H4 (cell line): ENCODE measurements at places on chromosomes 2 and 18. TPM values are rescaled to one million over a fixed set of nuclear protein-coding genes. Genes with fewer than 3 reads are reported as not detected.

Gene STARD6
- not detected in 2 replicates for total RNA-seq

Gene MOCOS
- total RNA-seq = 18.7 and 19.0 TPM in 2 replicates

Gene HYCC2
- 2.2 and 6.1 TPM in 2 replicates for total RNA-seq

Gene AQP12B
- not detected in 2 replicates for total RNA-seq

Gene NT5C1B
- total RNA-seq = not detected in 2 replicates

Gene KIDINS220
- total RNA-seq = 12.1 and 12.4 TPM in 2 replicates

Gene ACVR1C
- total RNA-seq = 0.06 and 0.50 TPM in 2 replicates

Gene RUFY4
- total RNA-seq = not detected in 2 replicates

Gene CHRNG
- not detected in 2 replicates for total RNA-seq

Gene DHRS9
- total RNA-seq = 0.12 and 0.45 TPM in 2 replicates

DNA sequence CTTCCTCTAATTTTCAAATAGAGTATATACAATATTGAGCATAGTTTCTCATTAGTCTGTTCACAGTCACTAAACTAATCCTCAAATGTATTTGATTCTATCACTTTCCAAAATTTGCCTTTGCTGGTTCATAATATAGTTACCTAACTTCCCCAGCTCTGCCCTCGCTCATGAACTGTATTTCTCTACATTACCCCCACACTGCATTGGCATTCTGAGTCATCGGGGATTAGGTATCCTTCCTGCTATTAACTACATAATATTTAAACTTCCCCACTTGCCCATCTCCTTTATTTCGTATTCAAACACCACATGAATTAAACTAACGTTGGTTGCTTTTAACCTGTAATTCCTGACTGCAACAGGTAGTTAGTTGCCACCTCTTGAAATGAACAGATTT, 14.8 kb upstream of the CLASP1 start:
- DNase-seq = no peak

- DNase-seq = no peak
Measured at GRCh38 chr18:67232406-67232805, 284.1 kb downstream of the DSEL start.

- DNase-seq = no peak
Measured at GRCh38 chr2:112885506-112885902, 25.5 kb upstream of the IL37 start.

DNA sequence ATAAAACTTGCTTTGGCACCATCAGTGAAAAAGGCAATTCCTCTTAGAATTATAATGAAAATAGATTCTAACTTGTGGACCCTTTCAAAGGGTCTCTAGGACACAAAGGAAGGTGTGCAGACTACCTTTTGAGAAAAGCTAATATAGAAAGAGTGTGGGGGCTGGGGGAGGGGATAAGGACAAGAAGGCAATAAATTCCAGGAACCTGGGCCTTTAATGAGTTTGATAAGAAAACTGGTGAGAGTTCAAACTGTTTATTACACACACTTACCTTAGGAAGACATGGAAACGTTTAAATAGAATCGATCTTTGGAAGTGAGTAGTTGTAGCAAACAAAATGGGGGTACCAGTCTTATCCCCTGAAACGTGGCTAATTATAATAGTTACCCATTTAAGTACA, 39.6 kb upstream of the PGAP1 start:
- DNase-seq = no peak

GRCh38 chr2:941871-942270, 8.8 kb upstream of the SNTG2 start:
- DNase-seq = no peak

- peak; percentile 38 for DNase-seq
Measured at GRCh38 chr2:120783371-120783791, 47.7 kb downstream of the GLI2 start.

DNA sequence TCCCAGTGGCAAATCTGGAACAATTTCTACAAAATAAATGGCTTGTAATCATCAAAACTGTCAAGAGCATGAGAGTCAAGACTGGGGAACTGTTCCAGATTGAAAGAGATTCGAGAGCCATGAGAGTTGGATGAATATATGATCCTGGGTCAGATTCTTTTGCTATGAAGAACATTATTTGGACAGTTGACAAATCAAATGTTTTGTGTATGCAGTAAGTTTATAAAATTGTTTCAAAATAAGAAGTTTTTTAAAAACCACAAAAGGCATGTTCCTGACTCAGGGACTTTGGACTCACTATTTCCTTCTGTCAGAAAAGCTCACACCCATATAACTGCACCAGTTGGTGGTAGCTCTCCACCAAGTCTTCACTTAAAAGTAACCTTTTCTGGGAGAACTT, 38.5 kb downstream of the ROCK2 start:
- no peak for DNase-seq

- peak; percentile 65 for DNase-seq
Measured at GRCh38 chr18:11518788-11519685, 90.4 kb upstream of the SLC35G4 start.

- DNase-seq = no peak
Measured at GRCh38 chr2:198297350-198297749, 493.0 kb downstream of the PLCL1 start.

GRCh38 chr2:85259879-85260278, 67.9 kb downstream of the TGOLN2 start:
- no peak for DNase-seq

DNA sequence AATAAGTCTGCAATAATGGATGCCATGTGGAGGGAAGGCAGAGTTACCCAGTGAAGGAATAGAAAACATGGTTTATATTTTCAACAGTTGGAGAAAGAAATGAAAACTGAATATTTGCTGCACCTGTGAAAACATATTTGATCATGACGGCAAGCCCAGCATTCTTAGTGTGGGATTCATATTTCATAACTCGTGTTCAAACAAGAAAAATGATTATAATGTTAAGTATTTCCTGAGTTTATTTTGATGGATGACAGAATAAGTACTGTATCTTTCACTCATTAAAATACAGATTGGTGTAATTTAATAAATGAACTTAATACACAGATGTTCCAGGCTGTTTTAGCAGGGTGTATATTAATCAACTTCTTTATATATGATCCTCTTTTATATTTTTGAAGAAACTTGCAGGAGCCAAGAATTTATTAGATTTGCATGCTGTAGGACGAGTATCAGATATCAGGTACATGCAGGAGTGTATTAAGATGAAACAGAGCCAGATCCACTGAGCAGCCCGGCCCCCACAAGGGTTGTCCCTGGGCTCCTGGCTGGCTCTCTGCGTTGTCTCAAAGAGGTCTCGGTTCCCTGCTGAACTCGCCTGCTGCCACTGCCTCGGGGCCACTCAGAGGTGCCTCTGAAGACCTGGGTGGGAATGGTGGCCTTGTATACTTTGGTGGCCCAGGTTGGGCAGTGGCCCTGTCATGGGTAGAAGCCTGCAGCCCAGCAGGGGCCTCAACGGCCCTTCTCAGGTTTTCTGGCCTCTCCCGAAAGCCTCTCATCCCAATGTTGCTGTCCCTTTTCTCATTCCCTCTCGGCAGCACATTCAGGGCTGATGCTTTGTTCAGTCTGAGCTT, 95.0 kb upstream of the LDAH start:
- DNase-seq = no peak

DNA sequence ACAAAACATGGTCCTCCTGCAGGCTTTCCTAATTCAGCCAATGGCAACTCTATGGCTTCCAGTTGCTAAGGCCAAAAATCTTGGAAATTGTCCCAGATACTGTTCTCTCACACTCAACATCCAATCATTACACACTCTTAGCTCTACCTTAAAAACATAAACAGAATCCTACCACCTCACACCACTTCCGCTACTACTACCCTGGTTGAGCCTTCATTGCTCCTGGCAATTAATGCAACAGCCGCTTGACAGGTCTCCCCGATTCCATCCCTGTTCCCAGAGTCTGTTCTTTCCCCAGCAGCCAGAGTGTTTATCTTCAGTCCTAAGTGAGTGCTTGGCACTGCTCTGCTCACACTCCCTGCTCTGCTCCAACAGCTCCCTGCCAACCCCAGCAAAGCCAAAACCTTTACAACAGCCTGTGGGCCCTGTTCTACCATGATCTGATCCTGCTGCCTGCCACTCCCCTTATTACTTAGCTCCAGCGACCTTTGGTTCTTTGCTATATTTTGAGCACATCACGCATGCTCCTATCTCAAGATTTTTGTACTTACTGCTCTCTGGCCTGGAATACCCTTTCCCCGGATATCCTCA, 67.5 kb upstream of the AMMECR1L start:
- DNase-seq = no peak

GRCh38 chr2:228655331-228655730, 473.8 kb upstream of the SPHKAP start:
- DNase-seq = no peak

DNA sequence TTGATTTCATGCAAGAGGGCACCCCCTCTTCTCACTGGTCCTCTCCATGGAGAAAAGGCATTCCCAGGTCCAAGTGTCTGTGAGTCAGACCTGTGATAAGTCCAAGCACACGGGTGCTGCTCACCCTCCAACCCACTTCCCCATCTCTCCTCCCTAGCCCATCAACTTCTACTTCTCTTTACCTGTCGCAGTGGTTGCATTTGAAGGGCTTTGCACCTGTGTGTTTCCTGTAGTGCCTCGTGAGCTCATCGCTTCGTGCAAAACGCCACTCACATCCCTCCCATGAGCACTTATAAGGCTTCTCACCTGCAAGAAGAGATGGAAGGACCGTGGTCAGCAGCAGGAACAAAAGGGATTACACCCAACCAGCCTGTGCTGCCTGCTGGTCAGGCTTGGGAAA, 77.5 kb downstream of the KLF7 start:
- no peak for DNase-seq

- no peak for DNase-seq
Measured at GRCh38 chr2:138418453-138418852, 83.1 kb upstream of the SPOPL start.

- no peak for DNase-seq
Measured at GRCh38 chr18:68721681-68722583, 7.0 kb upstream of the TMX3 start.

DNA sequence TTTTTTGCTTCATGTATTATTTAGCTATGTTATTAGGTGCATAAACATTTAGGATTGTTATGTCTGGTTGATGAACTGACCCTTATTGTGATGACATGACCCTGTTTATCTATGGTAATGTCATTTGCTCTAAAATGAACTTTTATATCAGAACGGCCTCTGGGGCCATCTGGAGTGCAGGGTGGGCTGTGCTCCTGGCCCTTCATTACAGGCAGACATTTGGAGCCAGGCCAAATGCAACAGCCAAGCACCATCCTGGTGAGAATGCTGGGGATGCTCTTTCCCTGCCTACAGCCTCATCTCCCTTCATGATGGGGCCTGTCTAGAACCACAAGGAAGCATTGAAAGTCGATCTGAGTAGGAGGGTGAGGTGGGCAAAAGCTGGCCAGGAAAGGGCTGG, 38.0 kb downstream of the HJURP start:
- no peak for DNase-seq
